ENCODE measurements at places on chromosomes 1 and 21.

DNA sequence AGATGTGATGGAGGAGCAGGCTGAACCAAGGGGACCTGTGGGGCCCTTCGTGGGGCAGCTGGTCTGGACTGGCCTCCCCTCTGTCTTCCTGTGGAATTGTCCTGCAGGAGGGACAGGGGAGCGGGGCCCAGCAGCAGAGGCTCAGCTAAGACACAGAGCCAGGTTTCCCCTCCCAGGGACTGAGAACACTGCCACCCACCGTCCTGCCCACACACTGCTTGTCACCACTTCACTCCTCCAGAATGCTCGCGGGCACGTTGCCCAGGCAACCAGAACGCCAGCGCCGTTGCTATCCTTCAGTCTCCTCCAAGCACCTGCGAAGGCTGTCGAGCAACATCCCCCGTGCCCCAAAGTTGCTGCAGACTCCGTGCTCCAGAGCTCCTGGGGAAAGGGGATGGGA, 46.4 kb downstream of the AJAP1 start:
- DNase-seq, result no peak

DNA sequence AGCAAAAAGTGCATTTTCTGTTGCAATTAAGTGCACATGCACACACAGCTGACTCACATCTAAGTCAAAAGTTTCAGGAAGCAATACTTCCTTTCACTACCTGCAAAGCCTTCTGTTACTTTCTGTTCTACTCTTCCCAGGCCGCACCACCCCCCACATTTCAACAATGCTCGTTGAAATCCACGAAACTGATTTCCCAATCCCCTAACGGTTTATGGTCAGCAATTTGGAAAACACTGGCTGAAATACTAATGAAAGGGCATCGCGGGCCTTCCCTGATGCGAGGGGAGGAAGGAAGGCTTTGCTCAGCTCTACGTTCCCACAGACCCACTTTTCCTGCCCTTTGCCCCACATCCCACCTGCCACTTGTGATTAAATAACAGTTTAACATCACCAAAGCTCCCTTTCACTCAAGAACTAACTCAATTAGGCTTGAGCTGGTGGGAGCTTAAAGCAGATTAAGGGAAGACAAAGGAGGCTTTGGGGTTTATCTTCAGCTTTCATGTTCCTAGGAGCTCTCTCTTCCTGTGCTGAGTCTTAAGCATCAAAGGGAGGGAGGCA, 243.2 kb upstream of the RAB4A start:
- no peak for DNase-seq

DNA sequence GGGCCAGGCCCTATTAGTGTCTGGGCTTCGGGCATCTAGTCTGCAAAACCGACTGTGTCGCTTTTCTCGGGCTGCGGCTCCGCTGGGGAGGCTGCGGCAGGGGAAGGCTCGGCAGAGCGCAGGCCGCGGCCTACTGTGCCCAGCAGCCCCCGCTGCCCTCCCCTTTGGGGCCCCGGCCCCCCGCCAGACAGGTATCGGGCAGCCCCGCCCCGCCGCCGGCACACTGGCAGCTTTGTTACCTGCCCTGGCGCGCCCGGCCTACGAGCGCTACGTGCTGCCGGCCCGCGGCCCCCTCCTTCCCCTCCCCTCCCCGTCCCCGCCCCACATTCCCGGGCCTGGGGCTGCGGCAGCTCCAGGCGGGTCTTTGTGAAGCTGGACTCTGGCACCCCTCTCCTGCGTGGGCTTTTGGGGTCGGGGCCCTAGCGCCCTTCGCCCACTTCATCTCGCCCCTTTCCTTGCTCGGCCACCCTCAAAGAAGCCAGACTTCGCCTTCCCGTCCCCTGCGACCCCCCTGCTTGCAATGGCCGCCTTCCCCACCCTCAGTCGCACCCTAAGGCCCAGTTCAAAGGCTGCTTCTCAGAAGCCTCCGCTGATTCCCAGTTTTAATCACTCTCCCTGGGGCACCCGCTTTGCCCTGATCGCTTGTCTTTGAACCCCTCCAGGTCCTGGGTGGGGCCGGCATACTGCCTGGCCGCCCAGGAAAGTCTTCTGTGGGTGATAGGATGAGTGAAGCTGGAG, 48.9 kb upstream of the SLC2A1 start:
- DNase-seq, result no peak

DNA sequence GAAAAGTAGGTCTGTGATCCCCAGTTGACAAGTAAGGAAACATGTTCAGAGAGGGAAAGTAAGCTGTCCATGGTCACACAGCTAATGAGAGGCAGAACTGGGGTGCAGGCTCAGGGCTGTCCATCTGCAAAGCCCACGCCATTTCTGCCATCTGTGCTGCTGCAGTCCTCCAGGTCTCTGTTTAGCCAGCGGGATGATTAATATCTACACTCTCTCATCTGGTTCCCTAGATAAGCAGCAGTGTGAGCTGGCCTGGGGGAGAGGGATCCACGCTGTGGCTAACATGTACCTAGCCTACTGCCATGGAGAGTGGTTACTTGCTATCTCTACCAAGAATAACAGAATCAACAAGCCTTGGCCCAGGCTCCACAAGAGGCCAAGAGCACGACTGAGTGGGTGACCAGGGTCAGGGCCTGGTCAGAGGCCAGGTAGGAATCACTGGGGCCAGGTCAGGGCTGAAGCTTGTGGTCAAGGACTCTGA, 75.2 kb downstream of the TRABD2B start:
- no peak for DNase-seq

DNA sequence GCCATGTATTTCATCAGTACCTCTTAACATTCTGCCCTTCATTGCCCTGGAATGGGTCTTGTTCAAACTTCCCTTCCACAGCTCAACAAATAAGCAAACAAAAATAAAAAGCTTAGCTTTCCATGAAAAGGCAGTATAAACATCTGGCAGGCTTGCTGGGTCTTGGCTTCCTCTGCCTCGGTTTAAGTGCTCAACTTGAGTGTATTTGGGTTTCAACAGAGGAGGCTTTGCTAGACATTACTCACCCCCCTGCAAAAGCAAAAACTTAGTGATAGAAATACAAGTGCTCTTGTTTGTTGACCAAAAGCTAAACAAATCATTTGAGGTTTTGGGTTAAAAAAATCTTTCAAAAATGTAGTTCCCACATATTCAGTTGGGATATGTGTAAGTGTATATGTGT, 518.5 kb downstream of the PLPP3 start:
- DNase-seq, result no peak

Measured in stimulated activated CD8-positive, alpha-beta memory T cell treated with anti-CD3 and anti-CD28 coated beads, Interleukin-7, amount 100 ng/mL, for 4 hours (primary cell).